ENCODE measurements at places on chromosomes 3 and 15.

- DNase-seq = no peak
Measured at GRCh38 chr3:105844704-105845103, 24.1 kb downstream of the CBLB start.

DNA sequence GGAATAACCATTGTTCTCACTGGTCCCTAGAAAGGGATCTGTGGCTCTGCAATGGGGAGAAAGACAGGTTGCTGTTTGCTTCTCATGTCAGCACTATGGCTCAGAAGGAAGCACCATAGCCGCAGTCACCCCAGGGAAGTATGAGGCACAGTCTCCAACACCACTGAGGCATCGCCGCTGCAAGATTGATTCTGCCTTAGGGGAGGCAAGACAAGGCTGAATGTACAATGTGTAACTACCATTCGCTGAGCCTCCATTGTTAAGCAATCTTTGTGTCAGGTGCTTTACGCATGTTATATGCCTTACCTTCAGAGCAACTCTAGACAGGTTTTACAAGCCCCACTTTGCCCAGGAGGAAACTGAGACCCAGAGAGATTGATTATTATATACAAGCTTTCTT, 100.7 kb upstream of the KCNMB2 start:
- DNase-seq = no peak

DNA sequence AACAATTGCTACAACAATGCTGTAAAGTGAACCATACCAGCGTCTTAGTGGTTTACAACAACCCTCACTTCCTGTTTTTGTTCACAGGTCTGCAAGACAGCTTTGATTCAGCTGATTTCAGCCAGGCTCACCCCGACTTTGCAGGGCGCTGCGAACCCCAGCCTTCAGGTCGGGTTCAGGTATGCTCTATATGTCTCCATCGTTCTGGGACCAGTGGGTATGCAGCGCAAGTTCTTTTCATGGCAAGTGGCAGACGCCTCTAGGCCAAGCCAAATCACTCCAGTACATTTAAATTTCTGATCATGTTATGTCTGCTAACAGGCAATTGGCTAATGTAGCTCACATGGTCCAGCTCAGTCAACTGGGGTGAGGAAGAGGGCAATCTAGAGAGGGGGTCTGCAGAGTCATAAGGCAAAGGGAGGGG, 52.4 kb upstream of the RGMA start:
- no peak for DNase-seq

DNA sequence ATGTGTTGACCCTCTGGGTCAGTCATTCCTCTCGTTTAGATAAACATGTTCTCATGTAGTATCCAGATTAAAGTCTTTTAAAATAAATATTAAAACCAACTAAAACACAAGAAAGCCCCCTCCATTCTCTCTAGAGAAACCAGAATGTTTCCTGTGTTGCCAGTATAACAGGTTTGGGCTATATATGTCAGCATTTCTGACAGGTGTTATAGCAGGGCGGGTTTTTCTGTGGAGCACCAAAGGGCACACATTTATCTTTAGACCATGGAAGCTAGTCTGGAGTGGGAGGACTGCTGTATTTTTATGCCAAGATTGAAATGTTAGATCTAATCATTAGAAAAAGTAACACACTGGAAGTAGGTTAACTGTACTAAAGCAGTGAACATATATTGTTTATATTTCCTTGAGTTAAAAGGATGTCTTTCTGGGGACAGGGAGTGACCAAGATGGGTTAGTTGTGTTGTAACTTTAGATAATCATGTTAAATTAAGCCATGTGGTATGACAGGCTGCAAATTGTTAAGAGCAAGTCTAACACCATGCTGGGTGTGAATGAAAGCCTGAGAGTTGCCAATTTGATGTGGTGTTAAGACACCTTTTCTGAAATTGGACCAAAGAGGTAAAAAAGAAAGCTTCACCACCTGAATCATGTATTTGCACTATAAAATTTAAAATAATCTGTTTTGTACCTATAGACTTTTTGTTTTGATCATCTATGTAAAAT, 15.6 kb downstream of the KCTD6 start:
- DNase-seq = no peak

- no peak for DNase-seq
Measured at GRCh38 chr3:171699601-171700000, 110.7 kb downstream of the PLD1 start.

DNA sequence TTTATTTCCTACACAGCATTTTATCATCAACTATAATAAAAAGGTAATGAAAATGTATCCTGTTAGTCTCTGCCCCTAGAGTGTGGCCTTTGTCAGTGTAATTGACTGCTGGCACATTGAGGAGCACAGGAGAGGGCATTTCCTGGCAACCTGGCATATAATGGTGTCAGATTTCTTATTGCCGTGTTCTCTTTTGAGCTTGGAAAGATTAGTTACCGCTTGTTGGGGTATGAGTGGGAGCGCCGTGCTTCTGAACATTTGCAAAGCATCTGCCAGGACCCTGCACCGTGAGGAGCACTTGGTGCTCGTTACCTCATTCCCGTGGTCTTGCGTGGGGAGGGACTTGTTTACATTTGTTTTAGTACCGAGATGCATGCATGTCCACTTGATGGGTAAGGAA, 124.4 kb downstream of the PTPRG start:
- DNase-seq = no peak

DNA sequence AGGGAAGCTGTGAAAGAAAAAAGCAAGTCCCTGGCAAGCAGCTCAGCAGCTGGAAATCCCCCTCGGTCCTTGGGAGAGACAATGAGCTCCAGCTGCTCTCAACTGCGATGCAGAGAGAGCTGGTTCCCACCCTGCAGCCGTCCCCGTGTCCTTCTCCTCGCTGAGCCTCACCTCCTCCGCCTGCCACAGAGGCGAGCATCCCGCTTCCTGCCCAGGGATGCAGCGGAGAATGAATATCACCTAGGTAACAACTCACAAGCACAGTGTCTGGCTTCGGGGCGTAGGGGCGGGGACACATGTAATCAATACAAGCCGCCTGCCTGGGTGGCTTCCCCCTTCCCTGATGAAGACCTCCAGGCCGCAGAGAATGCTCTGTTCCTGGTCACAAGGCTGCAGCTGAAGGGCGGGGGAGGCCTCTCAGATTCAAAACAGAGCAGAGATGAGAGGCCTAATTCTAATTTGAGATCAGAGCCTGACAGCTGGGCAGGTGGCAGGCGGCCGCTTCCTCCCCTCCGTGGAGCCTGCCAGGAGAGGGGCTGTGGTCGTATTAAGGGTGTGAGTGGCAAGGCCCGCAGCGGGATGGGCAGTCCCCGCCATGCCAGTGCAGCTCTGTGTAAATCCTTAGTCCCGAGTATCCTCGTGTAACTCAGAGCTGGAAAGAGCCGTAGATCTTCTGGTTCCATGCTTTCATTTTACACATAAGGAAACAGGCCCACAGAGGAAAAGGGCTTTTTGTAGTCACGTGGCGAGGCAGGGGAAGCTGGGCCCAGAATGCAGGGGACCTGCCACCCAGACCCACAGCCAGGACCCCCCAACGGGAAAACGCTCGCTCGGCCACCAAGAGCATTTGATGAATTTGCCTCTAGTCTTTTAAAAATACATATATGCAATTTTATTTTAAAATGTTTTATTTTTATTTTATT, 24.3 kb downstream of the ZDHHC19 start:
- no peak for DNase-seq

DNA sequence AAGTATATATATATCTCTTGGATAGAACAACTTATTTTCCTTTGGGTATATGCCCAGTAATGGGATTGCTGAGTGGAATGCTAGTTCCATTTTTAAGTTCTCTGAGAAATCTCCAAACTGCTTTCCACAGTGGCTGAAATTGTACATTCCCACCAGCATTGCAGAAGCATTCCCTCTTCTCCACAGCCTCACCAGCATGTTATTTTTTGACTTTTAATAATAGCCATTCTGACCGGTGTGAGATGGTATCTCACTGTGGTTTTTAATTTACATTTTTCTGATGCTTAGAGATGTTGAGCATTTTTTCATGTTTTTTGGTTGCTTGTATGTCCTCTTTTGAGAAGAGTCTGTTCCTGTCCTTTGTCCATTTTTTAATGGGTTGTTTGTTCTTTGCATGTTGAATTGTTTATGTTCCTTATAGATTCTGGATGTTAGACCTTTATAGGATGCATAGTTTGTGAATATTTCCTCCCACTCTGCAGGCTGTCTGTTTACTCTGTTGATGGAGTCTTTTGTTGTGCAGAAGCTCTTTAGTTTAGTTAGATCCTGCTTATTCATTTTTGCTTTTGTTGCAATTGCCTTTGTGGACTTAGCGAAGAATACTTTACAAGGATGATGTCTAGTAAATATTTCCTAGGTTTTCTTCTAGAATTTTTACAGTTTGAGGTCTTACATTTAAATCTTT, 82.7 kb upstream of the NR2F2 start:
- no peak for DNase-seq

GRCh38 chr3:95226437-95226836, 1163.6 kb downstream of the NSUN3 start:
- DNase-seq = no peak

GRCh38 chr15:43903864-43904290, 77.1 kb downstream of the WDR76 start:
- peak; percentile 5 for DNase-seq

DNA sequence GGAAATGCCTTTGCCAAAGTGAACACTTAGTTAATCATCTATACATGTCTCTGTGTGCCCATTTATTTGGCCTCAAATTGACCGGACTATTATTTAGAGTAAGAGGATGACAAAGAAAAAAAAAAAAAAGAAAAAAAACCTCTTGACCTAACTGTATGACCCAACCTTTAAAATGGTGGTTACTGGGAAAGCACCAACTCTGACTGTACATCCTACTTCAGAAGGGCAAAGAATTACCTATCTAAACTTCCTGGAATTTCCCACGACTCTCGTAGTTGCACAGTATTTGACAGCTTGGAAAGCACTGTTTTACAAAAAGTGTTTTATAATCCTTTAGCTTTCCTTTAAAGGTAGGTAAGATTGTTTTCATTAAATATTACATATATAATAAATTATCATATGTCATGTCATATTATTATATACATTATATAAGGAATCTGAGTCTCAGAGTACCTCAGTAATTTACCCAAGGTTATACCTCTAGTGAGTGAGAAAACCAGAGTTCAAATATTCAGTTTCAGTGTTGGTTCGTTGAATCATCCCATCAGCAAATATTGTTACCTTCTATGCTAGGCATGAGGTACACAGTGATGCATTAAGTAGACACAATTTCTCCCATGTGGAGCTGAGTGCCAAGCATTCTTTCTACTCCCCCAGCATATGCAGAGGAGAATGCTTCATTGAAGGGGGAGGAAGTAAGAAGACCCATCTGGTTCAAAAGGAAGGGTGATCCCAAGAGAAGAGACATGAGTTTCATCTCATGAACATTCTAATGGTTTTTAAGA, 5.0 kb downstream of the BCL2A1 start:
- no peak for DNase-seq

DNA sequence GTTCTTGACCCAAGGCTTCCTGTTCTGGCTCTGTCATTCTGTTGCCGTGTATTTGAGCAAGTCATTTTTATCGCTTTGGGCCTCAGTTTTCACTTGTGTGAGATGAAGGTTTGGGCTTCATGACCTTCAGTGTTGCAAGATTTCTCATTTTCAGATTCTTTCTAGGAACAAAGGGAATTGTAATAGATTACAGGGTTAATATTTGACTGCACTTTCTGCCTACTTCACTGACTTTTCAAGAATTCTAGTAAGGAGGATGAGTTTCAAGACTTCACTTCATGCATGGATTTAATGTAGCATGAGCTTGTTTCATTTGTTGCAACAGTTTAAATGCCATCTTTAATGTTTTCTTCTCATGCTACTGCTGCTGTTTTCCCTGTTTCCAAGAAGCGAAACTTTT, 226.5 kb downstream of the NLGN1 start:
- no peak for DNase-seq

DNA sequence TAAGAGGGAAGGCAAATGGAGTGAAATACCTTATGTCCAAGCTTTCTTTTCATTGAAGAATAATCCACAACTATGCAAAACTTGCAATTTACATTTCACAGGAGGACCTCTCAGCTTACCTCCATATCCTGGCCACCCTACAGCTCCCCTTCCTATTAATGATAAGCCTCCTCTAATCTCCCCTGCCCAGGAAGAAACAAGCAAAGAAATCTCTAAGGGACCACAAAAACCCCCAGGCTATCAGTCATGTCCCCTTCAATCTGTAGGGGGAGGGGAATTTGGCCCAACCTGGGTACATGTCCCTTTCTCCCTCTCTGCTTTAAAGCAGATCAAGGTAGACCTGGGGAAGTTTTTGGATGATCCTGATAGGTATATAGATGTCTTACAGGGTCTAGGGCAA, 11.0 kb upstream of the OSBPL11 start:
- DNase-seq = no peak

GRCh38 chr3:157844800-157845565, 261.2 kb downstream of the SHOX2 start:
- DNase-seq = no peak

- no peak for DNase-seq
Measured at GRCh38 chr3:142056656-142057330, 92.6 kb downstream of the TFDP2 start.

- no peak for DNase-seq
Measured at GRCh38 chr3:10927551-10927950, 65.0 kb upstream of the SLC6A1 start.
